ENCODE measurements at places on chromosomes 11 and 22. TPM values are rescaled to one million over a fixed set of nuclear protein-coding genes. Genes with fewer than 3 reads are reported as not detected.

Gene IFITM1
- 23.9 TPM for total RNA-seq

Gene MS4A12
- total RNA-seq: not detected

Gene PRAME
- not detected for total RNA-seq

Gene NPAS4
- total RNA-seq: not detected

Gene APOC3
- total RNA-seq: not detected

Gene SCYL1
- 78.7 TPM for total RNA-seq

Gene OR10A2
- not detected for total RNA-seq

Gene ANO5
- total RNA-seq: 0.44 TPM

Gene MOB2
- total RNA-seq: 19.9 TPM

Gene HDHD5
- 41.7 TPM for total RNA-seq

Gene RTN4R
- 0.77 TPM for total RNA-seq

Gene HTR3A
- under 0.01 TPM for total RNA-seq

Gene APOL3
- 7.9 TPM for total RNA-seq

Gene KMT2A
- 35.9 TPM for total RNA-seq

Gene CNGA4
- total RNA-seq: under 0.01 TPM

Gene RAB36
- total RNA-seq: 4.8 TPM

Gene SYNGR1
- 8.1 TPM for total RNA-seq

Gene ANO9
- total RNA-seq: not detected

Gene OR4C6
- total RNA-seq: not detected

Gene PAMR1
- total RNA-seq: 512 TPM

Gene MMP27
- not detected for total RNA-seq

Gene SCN3B
- total RNA-seq: under 0.01 TPM

Gene EXPH5
- 1.1 TPM for total RNA-seq

Gene HEPN1
- total RNA-seq: not detected

Gene FAM180B
- total RNA-seq: 0.12 TPM

Gene TPP1
- total RNA-seq: 83.6 TPM

Gene UPK3A
- not detected for total RNA-seq

Gene OR6A2
- 0.37 TPM for total RNA-seq

Gene MS4A6E
- total RNA-seq: not detected

Gene SHANK2
- 2.8 TPM for total RNA-seq
